IMR-90 (cell line): ENCODE measurements at places on chromosomes 3 and 15. TPM values are rescaled to one million over a fixed set of nuclear protein-coding genes. Genes with fewer than 3 reads are reported as not detected.

DNA sequence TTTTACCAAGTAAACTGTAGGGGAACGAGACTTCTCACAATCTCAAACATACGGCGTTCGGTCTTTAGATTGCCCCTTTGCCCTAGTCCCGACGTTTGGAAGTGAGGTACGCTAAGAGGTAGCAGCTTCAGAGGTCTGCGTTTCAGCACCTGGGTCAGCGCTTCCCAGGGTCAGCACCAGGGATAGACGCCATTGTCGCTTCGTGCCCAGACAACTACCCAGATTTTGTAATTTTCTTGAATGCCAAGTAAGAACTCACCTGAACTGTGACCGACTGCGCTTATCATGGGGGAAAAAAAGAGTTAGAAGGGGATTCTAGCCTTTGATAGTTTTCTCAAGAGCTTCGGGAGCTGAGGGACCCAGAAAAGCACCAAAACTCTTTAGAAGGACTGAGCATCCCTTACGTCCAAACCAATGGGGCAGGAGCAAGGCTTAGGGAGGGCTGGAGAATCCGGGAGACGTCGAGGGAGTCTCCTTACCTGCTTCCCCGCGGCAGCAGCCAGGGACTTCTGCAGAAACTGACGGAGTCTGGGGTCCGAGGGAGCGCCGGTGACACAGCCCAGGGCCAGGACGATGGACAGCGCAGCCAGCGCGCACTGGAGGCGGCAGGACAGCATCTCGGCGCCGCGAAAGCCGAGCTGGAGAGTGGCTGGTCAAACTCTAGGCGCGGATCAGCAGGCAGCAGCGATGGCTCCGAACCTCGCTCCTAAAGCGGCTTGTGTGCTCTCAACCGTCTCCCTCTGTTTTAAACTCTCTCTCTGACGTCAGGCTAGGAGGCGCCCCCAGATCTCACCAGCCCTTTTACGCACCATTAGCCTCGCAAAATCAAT, at the start of gene SST:
SST (minus strand) TSS at position 720 of the 830 bp plus-strand sequence; CDS start at position 617, 103 bp downstream.
- DNase-seq: peak; percentile 47
- no peaks in the 10 kb centered on the region for H3K36me3 ChIP-seq

- H3K36me3 ChIP-seq: no peaks in the 10 kb centered on the region
- no peak overlapping the region for H3K27ac ChIP-seq
These were observed 99.3 kb upstream of the ZBED2 start for GRCh38 chr3:111694471-111694870.

GRCh38 chr15:83292317-83292716, 7.9 kb upstream of the BNC1 start:
- H3K4me1 ChIP-seq: peaks cover 8% of the 10 kb centered on the region
- H3K27ac ChIP-seq: no peak overlapping the region
- peaks cover 7% of the 10 kb centered on the region; the same call in 1 of the 2 replicates for H3K27me3 ChIP-seq
- H3K36me3 ChIP-seq: no peaks in the 10 kb centered on the region
- H3K4me3 ChIP-seq: no peak overlapping the region

The RYR3 gene
- total RNA-seq: 0.18 TPM in 1 of 2 replicates, not detected in the other

DNA sequence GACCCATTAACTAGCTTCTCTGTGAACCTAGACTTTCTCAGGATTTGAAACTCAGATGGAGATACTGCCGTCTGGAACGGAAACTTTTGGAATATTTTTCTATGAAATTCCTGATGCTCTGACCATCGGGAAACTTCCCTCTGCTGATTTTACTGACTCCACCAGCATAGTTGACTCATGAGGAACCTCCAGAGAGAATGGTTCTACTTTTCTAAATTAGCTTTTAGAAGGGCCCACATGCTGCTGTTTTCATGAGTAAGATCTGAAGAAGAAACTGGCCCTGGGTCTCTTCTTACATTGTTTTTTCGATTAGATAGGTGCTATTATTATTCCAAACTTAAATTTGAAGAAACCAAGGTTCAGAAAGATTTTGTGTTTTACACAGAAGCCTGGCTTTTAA, 326.3 kb upstream of the NR2E3 start:
- no peak for DNase-seq
- H3K4me1 ChIP-seq: no peaks in the 10 kb centered on the region
- no peak overlapping the region for H3K27ac ChIP-seq
- H3K4me3 ChIP-seq: no peak overlapping the region
- H3K36me3 ChIP-seq: no peaks in the 10 kb centered on the region
- no peaks in the 10 kb centered on the region for H3K27me3 ChIP-seq

The NR2F2 gene
- total RNA-seq: 20.3 and 28.1 TPM in 2 replicates

GRCh38 chr15:33125894-33126537, 68.5 kb downstream of the FMN1 start:
- no peak for DNase-seq
- H3K4me3 ChIP-seq: no peak overlapping the region
- no peaks in the 10 kb centered on the region for H3K27me3 ChIP-seq
- no peaks in the 10 kb centered on the region for H3K36me3 ChIP-seq

The COL6A6 gene
- not detected in 2 replicates for total RNA-seq

DNA sequence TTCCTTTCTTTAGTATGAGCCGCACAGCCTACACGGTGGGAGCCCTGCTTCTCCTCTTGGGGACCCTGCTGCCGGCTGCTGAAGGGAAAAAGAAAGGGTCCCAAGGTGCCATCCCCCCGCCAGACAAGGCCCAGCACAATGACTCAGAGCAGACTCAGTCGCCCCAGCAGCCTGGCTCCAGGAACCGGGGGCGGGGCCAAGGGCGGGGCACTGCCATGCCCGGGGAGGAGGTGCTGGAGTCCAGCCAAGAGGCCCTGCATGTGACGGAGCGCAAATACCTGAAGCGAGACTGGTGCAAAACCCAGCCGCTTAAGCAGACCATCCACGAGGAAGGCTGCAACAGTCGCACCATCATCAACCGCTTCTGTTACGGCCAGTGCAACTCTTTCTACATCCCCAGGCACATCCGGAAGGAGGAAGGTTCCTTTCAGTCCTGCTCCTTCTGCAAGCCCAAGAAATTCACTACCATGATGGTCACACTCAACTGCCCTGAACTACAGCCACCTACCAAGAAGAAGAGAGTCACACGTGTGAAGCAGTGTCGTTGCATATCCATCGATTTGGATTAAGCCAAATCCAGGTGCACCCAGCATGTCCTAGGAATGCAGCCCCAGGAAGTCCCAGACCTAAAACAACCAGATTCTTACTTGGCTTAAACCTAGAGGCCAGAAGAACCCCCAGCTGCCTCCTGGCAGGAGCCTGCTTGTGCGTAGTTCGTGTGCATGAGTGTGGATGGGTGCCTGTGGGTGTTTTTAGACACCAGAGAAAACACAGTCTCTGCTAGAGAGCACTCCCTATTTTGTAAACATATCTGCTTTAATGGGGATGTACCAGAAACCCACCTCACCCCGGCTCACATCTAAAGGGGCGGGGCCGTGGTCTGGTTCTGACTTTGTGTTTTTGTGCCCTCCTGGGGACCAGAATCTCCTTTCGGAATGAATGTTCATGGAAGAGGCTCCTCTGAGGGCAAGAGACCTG, 13.2 kb downstream of the GREM1 start:
- no peak overlapping the region for H3K4me3 ChIP-seq
- no peaks in the 10 kb centered on the region for H3K27me3 ChIP-seq
- peaks cover 5% of the 10 kb centered on the region for H3K4me1 ChIP-seq
- H3K36me3 ChIP-seq: peaks cover 58% of the 10 kb centered on the region
